Caudate nucleus (tissue), 63 donors: ENCODE measurements at places on chromosomes 16 and 17.

- peak; percentile 81 for DNase-seq
These were observed 50.2 kb downstream of the CDH11 start for GRCh38 chr16:65071433-65072311.

DNA sequence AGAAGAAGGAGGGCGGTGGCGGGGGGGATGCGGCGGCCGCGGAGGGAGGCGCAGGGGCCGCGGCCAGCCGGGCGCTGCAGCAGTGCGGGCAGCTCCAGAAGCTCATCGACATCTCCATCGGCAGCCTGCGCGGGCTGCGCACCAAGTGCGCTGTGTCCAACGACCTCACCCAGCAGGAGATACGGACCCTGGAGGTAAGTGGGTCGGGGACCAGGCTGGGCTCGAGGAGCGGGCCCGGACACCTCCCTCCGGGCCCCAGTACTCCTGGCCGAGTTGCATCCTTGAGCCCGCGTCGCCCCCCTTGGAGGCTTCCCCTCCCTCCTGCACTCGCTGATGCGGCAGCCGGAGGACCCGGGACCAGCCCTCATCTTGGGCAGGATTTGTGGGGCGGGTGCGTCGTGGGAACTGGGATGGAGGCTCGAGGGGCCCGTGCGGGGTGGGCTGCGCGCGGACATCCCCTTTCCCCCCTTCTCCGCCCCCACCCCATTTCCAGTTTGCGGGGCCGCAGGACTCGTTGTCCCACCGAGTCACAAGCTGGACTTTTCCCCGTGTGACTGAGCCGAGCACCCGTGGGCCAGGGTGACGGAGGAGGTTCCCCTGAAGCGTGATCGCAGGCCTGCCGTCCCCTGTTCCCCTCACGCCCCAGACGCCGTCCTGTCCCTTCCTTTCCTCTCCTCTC, 572 bp downstream of the KSR1 start:
- no peak for DNase-seq

DNA sequence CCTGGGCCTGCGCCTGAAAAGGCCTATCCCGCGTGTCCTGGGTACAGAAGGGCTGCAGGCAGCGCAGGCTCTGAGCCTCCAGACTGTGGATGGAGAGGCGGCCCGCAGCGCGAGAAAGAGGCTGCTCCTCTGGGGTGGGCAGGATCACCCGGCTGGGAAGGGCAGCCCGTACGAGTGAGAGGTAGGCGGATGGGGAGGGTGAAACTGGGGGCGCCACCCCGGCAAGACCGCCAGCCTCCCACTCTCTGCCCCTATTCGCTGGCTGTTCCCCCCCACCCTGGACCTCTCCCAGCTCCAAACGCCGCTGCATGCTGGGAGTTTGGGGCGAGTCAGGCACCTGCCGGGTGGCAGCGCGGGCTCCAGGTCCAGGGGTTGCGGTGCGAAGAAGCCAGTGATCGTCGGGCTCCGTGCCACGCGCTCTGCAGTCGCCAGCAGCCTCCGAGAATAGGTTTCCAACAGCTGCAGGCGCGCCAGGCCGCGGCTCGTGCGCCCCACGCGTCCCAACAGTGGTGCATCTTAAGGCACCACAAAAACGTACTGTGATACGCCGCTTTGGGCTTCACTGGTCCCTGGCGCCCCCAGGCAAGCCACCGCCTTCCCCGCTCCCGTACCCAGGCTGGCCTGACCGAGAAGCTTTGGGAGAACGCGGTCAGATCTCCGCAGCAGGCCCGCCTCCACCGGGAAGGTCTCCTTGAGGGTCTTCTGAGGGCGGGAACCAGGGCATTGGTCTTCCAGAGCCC, 1.1 kb downstream of the NOXO1 start:
- no peak for DNase-seq

- no peak for DNase-seq
These were observed 930.9 kb upstream of the CDH8 start for GRCh38 chr16:62967163-62967562.

DNA sequence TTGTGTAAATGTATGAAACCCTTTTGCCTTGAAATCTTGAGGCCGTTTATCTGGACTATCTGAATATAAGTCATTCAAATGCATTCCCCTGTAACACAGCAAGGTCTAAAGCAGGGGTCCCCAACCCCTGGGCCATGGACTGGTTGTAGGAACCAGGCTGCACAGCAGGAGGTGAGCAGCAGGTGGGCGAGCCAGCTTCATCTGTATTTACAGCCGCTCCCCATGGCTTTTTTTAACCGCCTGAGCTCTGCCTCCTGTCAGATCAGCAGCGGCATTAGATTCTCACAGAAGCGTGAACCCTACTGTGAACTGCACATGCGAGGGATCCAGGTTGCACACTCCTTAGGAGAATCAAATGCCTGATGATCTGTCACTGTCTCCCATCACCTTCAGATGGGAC, 24.1 kb downstream of the DNAH3 start:
- no peak for DNase-seq

GRCh38 chr16:2775765-2776499, 1.1 kb downstream of the ELOB start:
- DNase-seq, result no peak

DNA sequence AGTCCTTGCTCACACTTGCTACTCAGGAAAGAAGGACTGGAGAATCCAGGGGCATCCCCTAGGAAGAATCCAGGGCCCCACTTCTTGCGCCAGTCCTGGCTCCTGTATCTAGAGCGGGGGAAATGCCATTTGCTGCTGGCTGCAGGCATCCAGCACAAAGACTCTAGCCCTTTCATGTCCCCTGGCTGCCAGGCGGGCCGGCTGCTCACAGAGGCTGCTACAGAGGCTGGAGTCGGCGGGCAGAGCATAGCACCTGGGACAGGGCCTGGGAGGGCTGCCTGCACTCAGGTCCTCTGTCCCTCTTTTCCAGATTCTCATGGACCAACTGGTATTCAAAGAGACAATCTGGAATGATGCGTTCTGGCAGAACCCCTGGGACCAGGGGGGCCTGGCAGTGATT, 13.8 kb downstream of the SMIM5 start:
- no peak for DNase-seq

- peak; percentile 67 for DNase-seq
These were observed 6.8 kb upstream of the CA4 start for GRCh38 chr17:60142872-60143499.

- no peak for DNase-seq
These were observed 1.8 kb upstream of the ZNRF1 start for GRCh38 chr16:74997042-74997491.

DNA sequence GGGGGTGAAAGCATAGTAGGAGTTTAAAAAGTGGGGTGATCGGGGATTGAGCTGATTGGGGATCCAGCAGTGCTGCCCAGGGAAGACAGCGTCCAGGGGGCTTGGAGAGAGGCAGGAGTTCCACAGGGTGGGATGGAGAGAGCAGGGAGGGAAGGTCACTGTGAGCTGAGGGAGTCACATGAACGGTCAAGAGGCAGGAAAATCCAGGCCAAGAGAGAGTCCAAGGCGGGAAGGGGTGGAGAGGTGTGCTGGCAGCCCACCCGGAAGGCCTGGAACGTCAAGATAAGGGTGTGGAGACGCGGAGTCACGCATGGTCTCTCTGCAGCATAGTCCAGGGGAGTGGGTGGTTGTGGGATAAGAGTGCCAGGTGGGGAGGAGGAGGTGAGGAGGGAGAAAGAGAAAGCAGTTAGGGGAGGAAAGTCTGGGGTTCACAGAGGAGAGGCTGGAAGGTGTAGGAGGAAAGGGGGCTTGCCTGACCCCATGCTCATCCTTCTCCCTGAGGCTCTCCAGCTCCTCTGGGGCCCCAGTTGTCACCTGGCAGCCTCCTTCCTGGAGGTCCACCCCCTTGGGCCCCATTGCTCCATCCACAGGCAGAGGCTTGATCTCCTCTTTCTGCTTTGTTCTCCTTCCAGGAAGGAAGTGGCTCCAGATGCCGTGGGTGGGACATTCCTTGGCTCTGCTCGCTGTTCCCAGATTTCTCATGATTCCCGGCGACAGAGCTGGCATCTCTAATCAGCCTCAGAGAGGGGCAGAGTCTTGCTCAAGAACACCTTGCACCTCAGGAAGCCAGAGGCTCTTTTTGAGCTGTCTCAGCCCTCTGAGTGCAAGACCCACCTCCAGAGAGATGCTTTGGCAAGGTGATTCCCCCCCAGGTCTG, 28.7 kb downstream of the CCR7 start:
- DNase-seq, result no peak
